ENCODE measurements at places on chromosomes 2 and 18.

- no peak for DNase-seq
Measured at GRCh38 chr2:47083886-47084687, 71.0 kb downstream of the STPG4 start.

DNA sequence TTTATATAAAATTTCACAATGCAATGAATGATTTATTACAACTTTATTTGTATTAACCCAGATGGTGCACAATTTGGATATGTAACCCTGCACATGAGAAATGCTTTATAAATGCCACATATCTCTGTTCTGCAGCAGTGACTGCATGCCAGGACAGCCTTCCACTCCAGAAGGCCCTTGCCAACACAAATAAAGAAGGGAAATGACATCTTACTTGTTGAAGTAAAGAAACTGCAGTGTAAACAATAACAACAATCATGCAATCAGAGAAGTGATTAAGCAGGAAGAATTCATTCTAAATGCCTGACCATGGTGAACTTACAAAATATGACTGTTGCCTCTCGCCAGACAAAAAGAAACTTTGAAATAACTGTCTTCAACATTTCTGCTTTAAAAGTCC is 129.9 kb upstream of the CHST9 start:
- DNase-seq = no peak

- DNase-seq = no peak
Measured at GRCh38 chr2:191355170-191355758, 110.1 kb downstream of the MYO1B start.

- peak; percentile 39 for DNase-seq
Measured at GRCh38 chr2:44941551-44942234, at the start of gene SIX3. Gene SIX3, plus strand, starts transcription at chr2:44941702. Its CDS starts 403 bp downstream, at chr2:44942105.

DNA sequence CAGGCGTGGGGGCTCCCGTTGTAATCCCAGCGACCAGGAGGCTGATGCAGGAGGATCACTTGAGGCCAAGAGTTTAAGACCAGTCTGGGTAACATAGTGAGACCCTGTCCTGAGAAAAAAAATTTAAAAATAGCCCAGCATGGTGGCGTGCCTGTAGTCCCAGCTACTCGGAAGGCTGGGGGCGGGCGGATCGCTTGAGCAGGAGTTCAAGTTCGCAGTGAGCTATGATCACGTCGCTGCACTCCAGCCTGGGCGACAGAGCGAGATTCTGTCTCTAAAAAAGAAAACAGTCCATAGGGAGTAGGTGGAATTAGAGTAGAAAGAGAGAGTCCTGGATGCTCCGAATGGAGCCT is 325 bp upstream of the TTLL4 start:
- no peak for DNase-seq

- no peak for DNase-seq
Measured at GRCh38 chr18:55844382-55844781, 256.4 kb upstream of the TCF4 start.

- no peak for DNase-seq
Measured at GRCh38 chr2:8525236-8525581, 156.6 kb upstream of the ID2 start.

- DNase-seq = no peak
Measured at GRCh38 chr2:42742740-42743658, 20.9 kb downstream of the OXER1 start.

All from stimulated activated CD4-positive, alpha-beta T cell treated with anti-CD3 and anti-CD28 coated beads, Interleukin-4, amount 100 ng/mL, for 1 hour (primary cell).